ENCODE measurements at places on chromosomes 16 and 17. TPM values are rescaled to one million over a fixed set of nuclear protein-coding genes. Genes with fewer than 3 reads are reported as not detected.

ASGR1 gene
- total RNA-seq: 1.4 TPM

OR4D1 gene
- not detected for total RNA-seq

KRTAP4-6 gene
- total RNA-seq: not detected

C16orf54 gene
- total RNA-seq: not detected

CD300LB gene
- 0.17 TPM for total RNA-seq

KRTAP2-1 gene
- not detected for total RNA-seq

CCL5 gene
- 1.0 TPM for total RNA-seq

CORO7 gene
- total RNA-seq: 19.2 TPM

ACSM3 gene
- total RNA-seq: 3.1 TPM

TBC1D3I gene
- 0.28 TPM for total RNA-seq

GPRC5B gene
- 31.1 TPM for total RNA-seq

IL17C gene
- not detected for total RNA-seq

CCDC40 gene
- 3.7 TPM for total RNA-seq

CDH3 gene
- total RNA-seq: 0.19 TPM

CA4 gene
- 0.30 TPM for total RNA-seq

HOXB7 gene
- 30.8 TPM for total RNA-seq

KCTD2 gene
- total RNA-seq: 27.5 TPM

CCL14 gene
- not detected for total RNA-seq

FA2H gene
- total RNA-seq: 34.0 TPM

DOC2B gene
- 0.94 TPM for total RNA-seq

CFDP1 gene
- total RNA-seq: 66.4 TPM

KRTAP9-7 gene
- total RNA-seq: not detected

TTYH2 gene
- 1.9 TPM for total RNA-seq

RNF43 gene
- 0.83 TPM for total RNA-seq

PPY gene
- not detected for total RNA-seq

MAPT gene
- total RNA-seq: 2.1 TPM

SYNGR3 gene
- 5.5 TPM for total RNA-seq

CASKIN1 gene
- 0.41 TPM for total RNA-seq

RPH3AL gene
- total RNA-seq: 27.5 TPM

TPSAB1 gene
- not detected for total RNA-seq

NAGS gene
- total RNA-seq: 1.5 TPM

CACNG1 gene
- total RNA-seq: not detected

CRISPLD2 gene
- 4.3 TPM for total RNA-seq

MYH1 gene
- total RNA-seq: not detected

CHST6 gene
- total RNA-seq: 0.34 TPM

CNTNAP4 gene
- not detected for total RNA-seq

DPEP2 gene
- total RNA-seq: not detected

HAS3 gene
- total RNA-seq: 46.3 TPM

SRCIN1 gene
- 2.2 TPM for total RNA-seq

G6PC1 gene
- total RNA-seq: not detected

CEP131 gene
- total RNA-seq: 6.2 TPM

ZNF469 gene
- total RNA-seq: 9.6 TPM

FNDC8 gene
- not detected for total RNA-seq

TMC5 gene
- 5.4 TPM for total RNA-seq

TRAP1 gene
- 143 TPM for total RNA-seq

KRT24 gene
- total RNA-seq: not detected

DNASE1L2 gene
- 0.80 TPM for total RNA-seq

LRRC75A gene
- total RNA-seq: 0.75 TPM

OMG gene
- not detected for total RNA-seq

SNAI3 gene
- total RNA-seq: not detected

SDK2 gene
- total RNA-seq: 0.92 TPM

SRCAP gene
- total RNA-seq: 27.0 TPM

NLRP1 gene
- total RNA-seq: 3.5 TPM

COG1 gene
- 21.0 TPM for total RNA-seq

PDIA2 gene
- total RNA-seq: 0.31 TPM

GLIS2 gene
- 27.0 TPM for total RNA-seq

TNFRSF13B gene
- total RNA-seq: not detected

GPR142 gene
- total RNA-seq: not detected

CARD14 gene
- total RNA-seq: 0.30 TPM

GCSH gene
- total RNA-seq: 61.9 TPM

All from A549 treated with GW870086 at 1 μM for 4 hours (cell line).